Thoracic aorta (tissue), 2 donors: ENCODE measurements at places on chromosomes 13 and 19. TPM values are rescaled to one million over a fixed set of nuclear protein-coding genes. Genes with fewer than 3 reads are reported as not detected.

GRCh38 chr13:58379221-58379620 lies 747.7 kb downstream of the PCDH17 start:
- DNase-seq = no peak

MCEMP1 gene
- total RNA-seq = 0.92 TPM

DNA sequence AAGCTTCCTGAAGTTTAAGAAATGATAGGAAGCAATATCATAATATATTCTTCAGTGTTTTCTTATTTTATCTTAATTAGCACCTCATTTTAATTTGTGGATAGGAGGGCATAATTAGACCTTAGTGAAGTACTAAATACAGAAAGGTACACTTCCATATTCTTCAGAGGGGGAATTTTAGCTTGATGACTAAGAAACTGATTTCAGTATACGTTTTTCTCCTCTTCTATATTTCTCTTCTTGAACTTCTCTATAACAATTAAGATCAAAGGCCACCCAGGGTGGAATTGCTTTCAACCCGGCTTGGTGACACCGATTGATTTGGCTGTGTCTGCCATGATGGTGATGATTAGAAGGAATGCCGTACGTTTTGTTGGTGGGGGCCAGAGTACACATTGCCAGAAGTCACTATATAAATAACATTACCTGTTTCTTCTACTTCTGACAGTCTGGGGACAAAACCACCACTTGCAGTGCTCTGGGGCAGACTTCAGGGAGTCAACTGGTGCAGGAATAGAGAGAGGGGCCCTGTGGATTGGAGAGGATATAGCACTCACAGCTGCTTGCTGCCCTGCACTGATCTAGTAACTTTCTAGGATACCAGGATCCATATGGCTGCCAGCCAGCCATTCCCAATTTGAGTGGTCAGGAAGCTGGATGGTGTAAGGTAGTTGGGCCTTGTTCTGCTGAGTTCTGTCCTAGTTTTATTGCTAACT lies 73.8 kb downstream of the SPATA13 start:
- DNase-seq = no peak

- no peak for DNase-seq
Measured at GRCh38 chr13:44275381-44275780, 98.2 kb upstream of the SERP2 start.

ZNF581 gene
- total RNA-seq = 6.7 TPM

- no peak for DNase-seq
Measured at GRCh38 chr19:55676383-55676782, 1.4 kb downstream of the EPN1 start.

DNA sequence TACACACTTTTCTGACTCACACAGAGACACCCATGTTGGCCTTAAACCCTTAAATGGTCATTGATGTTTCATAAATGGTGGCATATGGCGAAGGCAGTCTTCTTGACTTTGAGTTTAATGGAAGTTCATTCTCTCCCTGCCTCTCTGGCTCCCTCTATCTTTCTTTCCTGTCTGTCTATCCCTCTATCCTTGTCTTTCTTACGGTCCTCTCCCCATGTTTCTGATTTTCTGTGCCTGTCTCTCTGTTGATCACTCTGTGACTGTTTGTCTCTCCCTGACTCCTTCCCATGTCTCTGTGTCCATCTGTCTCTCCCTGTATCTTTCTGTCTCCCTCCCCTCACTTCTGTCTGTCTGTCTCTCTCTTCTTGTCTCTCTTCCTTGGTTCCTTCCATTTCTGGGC lies 43.2 kb upstream of the SHKBP1 start:
- DNase-seq = no peak

DNA sequence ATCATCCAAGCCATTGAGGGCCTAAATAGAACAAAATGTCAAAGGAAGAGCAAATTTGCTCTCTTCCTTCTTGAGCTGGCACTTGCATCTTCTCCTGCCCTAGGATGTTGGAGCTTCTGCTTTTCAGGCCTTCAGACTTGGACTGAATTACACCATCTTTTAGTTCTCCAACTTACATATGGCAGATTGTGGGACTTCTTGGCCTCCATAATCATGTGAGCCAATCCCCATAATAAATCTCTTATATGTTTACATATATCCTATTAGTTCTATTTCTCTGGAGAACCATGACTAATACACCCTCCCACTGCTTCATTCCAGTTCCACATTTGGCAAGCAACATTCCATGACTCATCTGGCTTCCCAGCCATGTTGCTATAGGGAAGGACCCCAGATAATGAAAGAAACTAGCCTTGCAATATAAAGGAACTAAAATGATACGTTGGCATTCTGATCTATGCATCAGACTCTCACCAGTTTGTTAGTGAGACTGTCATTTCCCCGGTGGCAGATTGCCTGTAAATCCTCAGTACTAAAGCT lies 11.0 kb upstream of the ACOD1 start:
- DNase-seq = no peak

CEACAM20 gene
- total RNA-seq = not detected

- no peak for DNase-seq
Measured at GRCh38 chr19:38211151-38211591, 12.9 kb downstream of the DPF1 start.
